ENCODE measurements at places on chromosomes 16 and 17.
A peak's percentile ranks its signal among the peaks of the same experiment; 100 is the strongest.

- no peak for DNase-seq
These were observed 26.1 kb downstream of the GPR142 start for GRCh38 chr17:74393346-74393942.

- DNase-seq: no peak
These were observed 10.2 kb downstream of the CFAP97D1 start for GRCh38 chr17:43790311-43790940.

- DNase-seq: no peak
These were observed 96.8 kb upstream of the ELAC2 start for GRCh38 chr17:13114601-13115031.

DNA sequence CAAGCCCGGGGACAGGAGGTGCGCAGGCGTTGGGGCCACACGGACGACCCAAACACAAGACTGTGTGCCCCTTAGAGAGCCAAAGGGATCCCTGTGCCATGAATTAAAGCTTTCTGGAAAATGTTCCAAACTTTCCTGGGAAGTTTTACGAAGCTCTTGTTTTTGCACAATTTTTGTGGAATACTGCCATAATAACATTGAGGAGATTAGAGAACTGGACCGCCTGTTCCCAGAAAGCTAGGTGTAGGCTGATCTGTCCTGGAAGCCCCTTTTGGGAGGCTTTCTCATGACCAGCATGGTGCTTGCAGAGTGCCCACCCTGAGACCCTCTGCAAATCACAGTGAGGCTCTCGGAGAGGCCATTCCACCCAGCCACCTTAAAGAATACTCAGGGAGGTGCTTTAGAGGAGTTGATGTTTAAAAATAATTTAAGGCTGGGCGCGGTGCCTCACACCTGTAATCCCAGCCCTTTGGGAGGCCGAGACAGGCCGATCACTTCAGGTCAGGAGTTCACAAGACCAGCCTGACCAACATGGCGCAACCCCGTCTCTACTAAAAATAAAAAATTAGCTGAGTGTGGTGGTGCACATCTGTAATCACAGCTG lies 1.1 kb downstream of the KDM8 start:
- DNase-seq: no peak

DNA sequence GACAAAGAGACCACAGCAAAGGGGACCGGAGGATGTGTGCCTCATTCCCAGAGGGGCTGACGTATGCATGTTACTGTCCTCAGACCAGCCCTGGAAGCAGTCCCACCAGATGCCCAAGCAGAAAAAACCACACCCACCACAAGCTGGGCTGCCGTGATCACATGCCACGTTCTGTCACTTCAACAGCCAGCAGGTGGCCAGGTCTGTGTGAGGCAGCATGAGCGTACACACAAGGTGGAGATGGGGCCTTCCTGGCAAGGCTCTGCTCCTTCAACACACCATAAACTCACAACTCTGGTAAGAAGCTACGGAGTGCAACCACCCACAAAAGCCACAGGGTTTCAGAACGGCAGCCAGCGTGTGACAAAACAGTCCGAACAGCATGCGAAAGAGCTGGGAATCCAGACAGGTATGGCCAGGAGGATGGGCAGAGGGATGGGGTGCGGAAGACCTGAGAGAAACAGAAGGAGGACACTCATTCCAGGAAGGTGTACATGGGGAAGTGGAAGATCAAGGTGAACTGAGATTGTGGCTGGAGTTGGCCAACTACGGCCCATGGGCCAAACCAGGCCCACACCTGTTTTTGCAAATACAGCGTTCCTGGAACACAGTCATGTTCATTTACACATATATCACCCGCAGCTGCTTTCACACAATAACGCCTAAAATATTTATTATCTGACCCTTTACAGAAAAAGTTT lies 27.9 kb downstream of the MBTPS1 start:
- DNase-seq: peak; percentile 75

DNA sequence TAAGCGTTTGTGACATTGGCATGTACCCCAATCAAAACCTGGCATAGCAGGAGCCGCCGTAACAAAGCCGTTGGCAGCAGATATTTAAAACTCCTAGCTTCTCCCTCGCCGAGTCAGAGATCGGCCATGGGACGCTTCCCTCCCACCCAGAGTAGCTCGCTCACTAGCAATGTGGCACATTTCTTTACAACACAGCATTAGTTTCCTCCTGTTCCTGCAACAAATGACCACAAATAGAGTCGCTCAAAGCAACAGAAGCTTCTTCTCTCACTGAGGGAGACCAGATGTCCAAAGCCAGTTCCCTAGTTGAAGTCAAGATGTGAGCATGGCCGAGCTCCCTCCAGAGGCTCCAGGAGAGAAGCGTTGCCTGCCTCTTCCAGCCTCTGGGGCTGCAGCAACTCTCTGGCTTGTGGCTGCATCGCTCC lies 106.7 kb downstream of the RBFOX3 start:
- DNase-seq: no peak

- no peak for DNase-seq
These were observed 790 bp downstream of the CRHR1 start for GRCh38 chr17:45784741-45785479.

DNA sequence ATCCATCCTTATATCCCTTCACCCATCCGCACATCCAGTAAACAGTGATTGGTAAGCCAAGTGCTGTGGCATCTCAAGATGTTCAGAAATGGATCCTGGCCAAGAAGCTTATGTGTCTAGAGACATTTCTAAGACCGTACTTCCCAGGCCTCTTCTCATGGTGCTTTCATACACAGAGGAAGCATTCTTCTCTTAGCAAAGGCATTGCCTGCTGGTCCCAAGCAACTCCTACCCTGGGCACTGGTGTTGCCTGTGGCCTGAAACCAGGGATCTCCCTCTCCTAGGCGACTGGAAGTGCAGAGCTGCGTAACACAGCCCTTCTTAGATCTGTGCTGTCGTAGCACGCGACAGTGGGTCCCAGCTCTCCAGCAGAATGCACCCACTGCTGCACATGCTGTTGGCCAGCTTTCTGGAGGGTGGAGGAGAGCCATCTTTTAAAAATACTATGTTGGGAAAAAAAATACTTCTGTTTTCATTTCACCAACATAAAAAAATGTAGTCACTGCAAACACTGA lies 182.9 kb downstream of the CCDC182 start:
- DNase-seq: no peak

GRCh38 chr16:1363501-1364041 lies 11.8 kb downstream of the GNPTG start:
- DNase-seq: peak; percentile 81

DNA sequence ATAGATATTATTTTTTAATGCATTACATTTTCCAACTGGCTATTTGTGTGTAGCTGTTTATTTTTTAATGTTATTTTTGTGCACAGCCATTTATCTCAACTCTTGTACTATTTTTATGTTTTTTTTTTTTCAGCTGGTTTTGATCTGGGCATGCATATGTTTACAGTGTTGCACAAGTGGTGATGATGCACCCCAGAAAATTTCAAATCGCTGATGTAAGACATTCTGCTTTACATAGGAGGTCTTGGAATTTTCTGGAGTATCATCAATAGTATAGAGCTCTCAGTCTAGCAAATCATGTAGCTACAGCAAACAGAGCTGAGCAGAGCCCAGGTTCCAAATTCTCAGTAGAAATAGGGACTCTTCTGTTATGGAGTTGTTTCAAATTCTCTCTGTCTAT lies 30.2 kb downstream of the CACNG5 start:
- DNase-seq: no peak

- DNase-seq: no peak
These were observed 235.4 kb upstream of the MON1B start for GRCh38 chr16:76955629-76956028.

DNA sequence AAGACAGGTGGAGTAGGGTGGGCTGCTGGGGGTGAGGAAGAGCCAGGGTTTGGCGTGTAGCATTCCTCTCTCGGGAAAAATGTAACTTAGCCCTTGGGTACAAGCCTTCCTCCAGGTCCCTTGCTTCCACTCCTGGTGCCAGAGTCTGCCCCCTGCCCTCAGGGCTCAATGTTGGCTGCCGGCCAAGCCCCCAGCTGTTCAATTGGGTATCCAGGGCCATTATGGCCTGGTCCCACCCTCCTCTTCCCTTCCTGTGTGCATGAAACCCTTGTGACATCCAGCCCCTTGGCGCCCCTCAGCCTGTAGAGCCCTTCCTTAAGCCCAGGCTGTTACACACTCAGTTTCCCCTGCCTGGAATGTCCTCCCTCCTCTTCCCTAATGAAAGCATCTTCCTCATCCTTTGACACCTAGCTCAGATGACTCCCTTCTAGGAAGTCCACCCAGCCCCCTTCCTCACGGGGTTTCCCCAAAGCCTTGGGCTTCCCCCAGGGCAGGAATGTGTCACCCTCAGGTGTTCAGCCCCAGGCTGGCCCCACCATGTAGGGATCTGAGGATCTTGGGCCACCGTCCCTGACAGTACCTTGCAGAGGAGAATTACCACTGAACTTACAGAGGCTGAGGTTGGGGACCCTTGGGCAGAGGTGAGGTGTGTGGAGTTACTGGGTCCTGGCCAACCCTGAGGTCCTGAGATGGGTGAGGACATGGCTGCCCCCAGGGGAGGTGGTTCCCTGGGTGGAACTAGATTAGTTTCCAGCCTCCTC lies 30.0 kb downstream of the B9D1 start:
- no peak for DNase-seq

DNA sequence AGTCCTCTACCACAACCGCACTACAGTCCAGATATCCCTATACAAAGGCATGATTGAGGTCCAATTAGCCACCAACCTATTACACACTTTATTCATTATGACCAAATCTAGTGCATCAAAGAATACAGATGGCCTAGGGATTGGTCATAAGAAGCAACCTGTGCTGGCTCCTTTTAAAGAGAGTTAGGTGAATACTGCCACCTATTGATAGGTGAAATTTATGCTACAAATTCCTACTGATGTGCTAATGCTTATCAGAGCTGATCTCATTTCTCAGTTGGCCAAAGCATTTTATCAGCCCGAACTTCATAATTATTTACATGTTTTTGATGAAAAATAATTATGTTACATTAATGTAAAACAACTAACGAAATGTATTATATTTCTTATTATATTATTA lies 166.3 kb downstream of the ANKFN1 start:
- DNase-seq: no peak

- peak; percentile 93 for DNase-seq
These were observed 14.6 kb upstream of the PITPNA start for GRCh38 chr17:1577182-1577581.

- no peak for DNase-seq
These were observed 1308.0 kb downstream of the CDH11 start for GRCh38 chr16:63813862-63814261.

GRCh38 chr16:35319536-35320192 lies 1860.3 kb downstream of the TP53TG3F start:
- DNase-seq: no peak

GRCh38 chr16:69408475-69408874 lies 15.9 kb upstream of the CYB5B start:
- no peak for DNase-seq

DNA sequence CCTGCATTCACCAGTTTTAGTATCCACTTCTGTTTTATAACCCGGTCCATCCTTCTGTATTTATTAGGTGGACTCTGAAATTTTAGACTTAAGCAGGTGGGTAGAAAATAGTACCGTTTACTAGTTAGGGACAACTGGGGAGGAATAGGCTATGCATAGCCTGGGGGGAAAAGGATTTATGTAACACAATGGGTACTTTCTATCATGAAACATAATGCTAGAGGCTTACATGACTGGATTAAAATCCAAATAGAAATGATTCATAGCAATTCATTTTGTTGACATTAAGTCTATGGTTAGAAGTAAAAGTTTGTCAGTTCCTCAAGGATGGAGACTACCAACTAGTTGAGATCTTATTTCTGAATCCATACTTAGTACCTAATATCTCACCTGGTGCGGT lies 18.6 kb downstream of the GAN start:
- DNase-seq: no peak

- DNase-seq: no peak
These were observed 1.9 kb downstream of the DCAF7 start for GRCh38 chr17:63552211-63552610.

DNA sequence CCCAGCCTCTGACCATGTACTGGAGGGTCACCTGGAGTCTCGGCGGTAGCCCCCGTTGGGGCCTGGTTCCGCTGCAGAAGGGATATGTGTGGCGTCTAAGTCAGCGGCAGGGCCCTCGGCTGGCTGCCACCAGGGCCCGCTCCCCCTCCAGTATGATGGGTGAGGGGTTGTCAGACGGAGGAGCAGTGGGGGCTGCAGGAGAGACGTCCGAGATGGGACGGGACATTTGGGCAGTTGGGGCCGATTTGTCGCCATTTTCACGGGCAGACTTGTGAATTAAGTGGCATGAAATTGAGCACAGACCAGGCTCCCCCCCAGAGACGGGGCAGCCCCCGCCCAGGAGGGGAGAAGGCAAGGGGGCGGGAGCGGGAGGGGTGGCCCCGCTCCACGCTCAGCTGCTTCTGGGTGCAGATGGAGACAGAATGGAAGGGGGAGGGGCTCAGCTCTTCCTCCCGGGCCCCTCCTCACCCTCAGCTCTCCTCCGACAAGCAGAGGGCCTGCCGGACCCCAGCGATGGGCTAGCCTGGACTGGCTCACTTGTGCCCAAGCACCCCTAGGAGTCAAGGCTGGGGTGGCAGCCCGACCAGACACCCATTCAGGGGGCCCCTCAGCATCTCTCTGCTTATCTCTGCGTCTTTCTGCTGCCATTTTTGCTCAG lies 52.7 kb upstream of the LHX1 start:
- no peak for DNase-seq

GRCh38 chr17:59423137-59423724 lies 91.8 kb downstream of the YPEL2 start:
- no peak for DNase-seq

DNA sequence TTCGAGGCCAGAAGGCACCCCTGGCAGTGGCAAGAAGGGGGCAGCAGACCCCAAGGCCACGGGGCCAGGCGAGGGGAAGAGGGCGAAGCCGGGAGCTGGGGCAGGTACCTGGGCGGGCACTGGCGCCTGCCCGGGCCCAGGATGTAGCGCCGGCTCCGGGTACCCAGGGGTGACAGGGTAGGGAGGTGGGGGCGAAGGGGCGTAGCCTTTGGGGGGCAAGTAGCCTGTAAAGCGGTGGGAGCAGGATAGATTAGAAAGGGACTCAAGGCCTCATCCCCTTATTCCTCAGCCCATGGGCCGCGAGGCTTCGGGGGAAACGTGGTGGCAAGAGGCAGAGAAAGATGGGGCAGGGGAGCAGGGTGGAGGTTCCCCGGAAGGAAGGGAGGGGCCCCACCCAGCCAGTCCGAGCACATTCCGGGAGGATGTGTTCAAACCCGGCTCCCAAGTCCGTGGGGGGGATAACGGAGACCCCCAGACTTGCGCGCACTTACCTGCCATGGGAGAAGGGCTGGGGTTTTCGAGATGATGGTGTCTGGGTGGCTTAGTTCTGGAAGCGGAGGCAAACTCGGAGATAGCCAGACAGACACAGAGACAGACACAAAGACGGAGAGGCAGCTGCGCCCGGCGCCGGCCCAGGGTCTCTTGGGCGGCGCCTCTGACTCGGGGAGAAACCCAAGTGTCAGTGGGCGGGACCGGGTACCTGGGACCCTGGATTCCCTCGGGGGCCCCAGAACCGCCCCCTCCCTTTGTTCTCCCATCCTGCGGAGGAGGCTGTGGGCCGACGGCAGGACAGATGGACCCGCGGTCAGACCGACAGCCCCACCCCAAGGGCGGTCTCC lies 493 bp downstream of the PLSCR3 start:
- DNase-seq: peak; percentile 78

DNA sequence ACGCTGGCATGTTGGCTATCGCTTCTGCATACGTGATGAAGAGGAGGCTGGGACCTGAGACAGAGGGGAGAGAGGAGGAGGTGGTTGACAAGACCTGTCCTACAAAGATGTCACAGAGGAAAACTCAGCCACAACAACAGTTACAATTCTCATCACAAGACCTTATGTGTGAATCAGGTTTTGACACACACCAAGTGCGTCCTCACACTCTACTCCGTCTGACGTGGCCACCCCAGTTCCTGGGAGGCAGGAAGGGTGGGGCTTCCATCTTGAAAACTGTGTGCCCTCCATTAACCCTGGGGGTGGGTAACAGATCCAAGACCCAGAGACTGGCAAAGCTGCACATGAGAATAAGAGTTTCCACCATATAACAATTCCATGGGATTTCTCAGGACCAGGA lies 24.1 kb downstream of the SLC6A4 start:
- no peak for DNase-seq

Measured in Right ventricle myocardium inferior (tissue), 1 donor.